ENCODE measurements at places on chromosomes 2 and 18. TPM values are rescaled to one million over a fixed set of nuclear protein-coding genes. Genes with fewer than 3 reads are reported as not detected.

GRCh38 chr2:67346718-67347407 is 50.3 kb upstream of the ETAA1 start:
- DNase-seq: peak; percentile 46

DNA sequence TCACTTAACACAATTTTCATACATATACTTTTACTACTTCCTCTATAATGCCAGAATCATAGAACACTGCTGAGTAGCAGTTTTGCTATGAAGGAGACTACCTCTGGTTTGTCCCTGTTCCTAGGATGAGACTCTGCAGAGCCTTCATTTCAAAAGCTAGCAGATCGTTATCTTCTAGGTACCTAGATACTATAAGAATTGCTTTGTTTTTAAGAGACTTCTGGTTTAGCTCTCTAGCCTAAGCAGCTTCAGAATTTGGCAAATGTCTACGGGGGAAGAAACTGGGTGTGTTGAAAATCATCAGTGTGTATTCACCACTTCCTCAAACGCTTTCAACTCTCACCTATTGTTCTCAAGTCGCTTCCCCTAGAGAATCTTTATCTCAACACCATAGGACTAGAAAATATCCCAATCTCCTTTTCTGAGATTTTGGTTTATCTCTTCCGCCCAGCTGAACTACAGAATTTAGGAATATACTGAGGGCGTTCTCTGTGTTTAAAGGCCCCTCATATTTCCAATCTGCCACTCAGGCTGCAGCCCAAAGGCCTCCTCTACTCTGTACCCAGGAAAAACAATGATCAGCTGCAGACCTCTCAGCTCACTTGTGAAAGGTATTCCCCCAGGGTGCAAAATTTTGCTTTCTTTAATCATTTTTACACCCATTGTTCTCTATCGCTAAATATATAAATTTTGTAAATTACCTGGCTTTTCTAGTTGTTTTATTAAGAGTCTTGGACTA is 28.7 kb downstream of the SMAD2 start:
- no peak for DNase-seq

ANTXR1 gene
- total RNA-seq: 57.0 TPM

DNA sequence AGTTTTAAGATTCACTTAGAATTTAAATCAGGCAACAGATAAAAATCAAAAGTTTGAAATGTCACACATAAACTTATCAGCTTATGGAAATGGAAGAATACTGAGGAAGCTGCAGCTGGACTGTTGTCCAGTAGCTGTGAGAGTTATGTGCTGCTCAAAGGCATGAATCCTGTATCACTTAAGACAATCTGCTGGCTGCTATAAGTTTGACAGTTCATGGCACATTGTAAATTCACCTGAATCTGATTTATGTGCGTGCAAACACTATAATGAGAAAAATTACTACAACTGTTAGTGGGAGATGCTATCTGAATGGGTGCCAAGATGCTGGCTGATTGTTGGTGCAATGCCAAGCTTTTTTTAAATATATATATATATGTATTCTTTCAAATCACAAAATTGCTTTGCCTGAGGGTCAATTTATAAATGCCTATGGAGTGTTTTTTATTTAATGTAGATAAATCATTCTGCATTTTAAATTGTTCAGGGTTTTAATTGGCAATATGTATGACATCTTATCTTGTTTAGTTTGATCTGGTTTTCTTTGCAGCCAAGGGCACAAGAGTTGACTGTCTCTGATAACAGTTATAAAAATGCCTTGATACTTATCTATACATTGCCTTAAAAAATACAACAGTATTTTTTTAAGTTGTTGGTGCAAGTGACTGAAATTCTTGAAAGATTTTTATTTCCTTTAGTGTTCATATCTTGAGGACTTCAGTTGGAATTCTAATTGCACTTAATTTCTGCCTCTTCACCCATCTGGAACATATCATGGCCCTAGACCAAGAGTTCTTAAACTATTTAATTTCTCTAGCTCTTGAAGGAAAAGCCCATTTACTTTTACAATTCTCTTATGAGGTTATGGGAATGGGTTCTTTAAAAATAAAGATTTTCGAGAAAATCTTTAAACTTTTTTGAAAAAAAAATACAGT is 48.7 kb downstream of the CAVIN2 start:
- no peak for DNase-seq

GRCh38 chr2:25421289-25421688 is 79.6 kb upstream of the DNMT3A start:
- DNase-seq: no peak

- no peak for DNase-seq
Measured at GRCh38 chr18:23122334-23123229, 12.7 kb upstream of the CABLES1 start.

DNA sequence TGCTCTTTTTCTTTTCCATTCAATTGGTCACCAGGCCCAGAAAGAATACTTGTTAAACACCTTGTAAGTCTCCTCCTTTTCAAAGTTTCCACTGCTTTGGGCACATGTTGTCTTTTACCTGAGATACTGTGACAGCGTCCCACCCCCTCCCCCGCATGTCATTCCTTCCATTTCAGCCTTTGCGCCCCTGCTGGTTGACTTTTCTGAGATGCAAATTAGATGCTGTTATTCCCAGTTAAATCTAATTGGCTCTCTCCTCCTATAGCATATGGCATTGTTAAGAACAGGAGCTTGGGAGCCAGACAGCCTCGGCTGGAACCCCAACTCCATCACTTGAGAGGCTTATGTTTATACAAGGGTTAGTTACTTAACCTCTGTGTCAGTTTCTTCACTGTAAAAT is 80.3 kb upstream of the GAREM1 start:
- no peak for DNase-seq

LCT gene
- total RNA-seq: not detected

UGT1A4 gene
- not detected for total RNA-seq

Data from A172 (cell line).